ENCODE measurements at places on chromosomes 3 and 15. TPM values are rescaled to one million over a fixed set of nuclear protein-coding genes. Genes with fewer than 3 reads are reported as not detected.

- DNase-seq, result no peak
These were observed 20.6 kb upstream of the GOLIM4 start for GRCh38 chr3:168116279-168116678.

DNA sequence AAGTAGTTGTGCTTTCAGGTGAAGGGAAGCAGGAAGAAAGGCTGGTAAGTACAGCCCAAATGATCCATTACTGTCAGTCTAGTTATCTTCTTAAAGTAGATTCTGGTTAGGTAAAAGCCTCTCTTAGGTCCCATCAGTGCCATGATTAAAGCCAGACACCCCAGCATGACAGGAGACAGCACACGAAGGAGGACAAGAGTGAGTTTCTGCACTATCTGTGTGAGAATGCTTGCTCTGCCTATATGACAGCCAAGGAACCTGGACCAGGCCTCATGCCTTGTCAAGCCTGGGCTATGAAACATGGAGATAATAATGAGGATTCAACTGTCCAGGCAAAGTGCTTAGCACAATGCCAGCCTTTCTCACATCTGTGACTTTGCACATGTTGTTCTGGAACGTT is 13.5 kb upstream of the FILIP1L start:
- no peak for DNase-seq

- no peak for DNase-seq
These were observed 280.2 kb downstream of the LSAMP start for GRCh38 chr3:116165135-116165534.

GRCh38 chr3:32193101-32193500 is 45.4 kb upstream of the CMTM8 start:
- DNase-seq, result no peak

VEPH1 gene
- total RNA-seq, result 13.0 TPM

CPA3 gene
- not detected for total RNA-seq

ROPN1 gene
- not detected for total RNA-seq

- DNase-seq, result no peak
These were observed 109.8 kb upstream of the SLC6A11 start for GRCh38 chr3:10706156-10706739.

DNA sequence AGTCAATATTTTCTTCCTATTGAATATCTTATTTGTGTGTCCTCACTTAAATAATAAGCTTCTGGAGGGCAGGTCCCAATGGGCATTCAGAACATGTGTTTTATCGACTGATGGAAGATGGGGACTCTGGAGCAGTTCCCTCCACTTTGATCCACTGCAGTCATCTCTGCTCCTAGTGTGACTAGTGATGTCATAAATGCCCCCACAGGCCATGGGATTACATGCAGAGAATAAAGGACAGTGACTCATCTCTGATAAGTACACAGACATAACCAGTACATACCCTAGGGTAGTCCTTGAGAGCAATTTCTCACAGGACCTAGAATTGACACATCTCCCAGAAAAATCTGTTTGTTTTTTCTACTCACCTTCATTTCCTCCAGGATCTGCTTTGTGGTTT is 49.4 kb upstream of the FMN1 start:
- DNase-seq, result no peak

OR5H6 gene
- not detected for total RNA-seq

DNA sequence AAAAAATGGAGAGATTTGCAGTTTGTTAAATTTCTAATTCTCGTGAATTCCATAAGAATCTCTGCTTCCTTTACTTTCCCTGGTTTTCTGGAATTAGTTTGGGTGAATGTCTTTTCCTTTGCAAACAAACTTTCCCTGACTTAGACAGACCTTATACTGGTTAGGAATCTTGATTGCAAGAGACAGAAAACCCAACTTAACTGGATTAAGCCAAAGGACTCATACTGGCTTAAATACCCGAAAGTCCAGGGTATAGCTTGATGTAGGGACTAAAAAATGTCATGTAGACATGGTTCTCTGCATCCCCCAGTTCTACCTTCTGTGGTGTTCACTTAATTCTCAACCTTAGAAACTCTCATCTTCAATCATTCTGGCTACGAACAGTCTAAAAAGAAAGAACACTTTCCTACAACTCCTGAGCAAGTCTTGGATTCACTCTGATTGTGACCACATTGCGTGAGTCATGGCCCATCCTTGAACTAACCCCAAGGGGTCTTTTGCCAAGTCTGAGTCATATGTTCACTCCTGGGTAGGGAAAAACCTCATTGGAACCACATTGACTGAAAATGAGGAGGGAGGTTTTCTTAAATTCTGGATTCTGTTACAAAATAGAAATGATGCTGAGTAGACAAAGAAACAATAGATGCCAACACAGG is 136.0 kb upstream of the DAZL start:
- no peak for DNase-seq

- no peak for DNase-seq
These were observed 10.1 kb downstream of the PRR23E start for GRCh38 chr3:127203024-127203423.

DNA sequence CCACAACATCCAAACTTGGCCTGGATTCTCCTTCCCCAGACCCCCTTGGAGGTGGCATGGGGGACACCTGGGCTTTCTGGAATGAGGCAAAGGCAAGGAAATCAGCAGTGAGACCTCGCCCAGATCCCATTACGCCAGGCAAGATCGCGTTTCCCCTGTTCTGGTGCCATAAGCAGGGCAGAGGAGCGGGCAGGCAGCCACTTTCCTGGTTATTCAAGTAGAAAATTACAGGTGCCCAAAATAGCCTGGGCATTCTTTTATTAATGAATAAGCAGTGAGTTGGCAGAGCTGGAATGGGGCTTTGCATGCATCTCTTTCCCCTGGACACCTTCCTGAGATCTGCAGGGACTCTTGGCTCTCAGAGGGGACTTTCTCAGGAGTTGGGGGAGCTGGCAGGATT is 31.5 kb upstream of the FAM107A start:
- no peak for DNase-seq
